Stimulated activated naive CD4-positive, alpha-beta T cell (primary cell): ENCODE measurements at places on chromosomes 6 and 20.

DNA sequence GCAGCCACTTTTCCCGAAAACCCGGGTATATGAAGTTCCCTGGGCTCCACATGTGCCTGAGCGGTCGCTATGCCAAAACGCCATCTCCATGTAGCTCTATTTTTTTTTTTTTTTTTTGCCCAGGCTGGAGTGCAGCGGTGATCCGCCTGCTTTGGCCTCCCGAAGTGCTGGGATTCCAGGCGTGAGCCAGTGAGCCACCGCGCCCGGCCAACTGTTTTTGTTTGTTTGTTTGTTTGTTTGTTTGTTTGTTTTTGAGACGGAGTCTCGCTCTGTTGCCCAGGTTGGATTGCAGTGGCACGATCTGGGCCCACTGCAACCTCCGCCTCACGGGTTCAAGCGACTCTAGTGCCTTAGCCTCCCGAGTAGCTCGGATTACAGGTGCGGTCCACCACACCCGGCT, 237.5 kb upstream of the IRAK1BP1 start:
- no peak for DNase-seq

GRCh38 chr6:129251669-129252376, 368.9 kb downstream of the LAMA2 start:
- DNase-seq = no peak

GRCh38 chr6:131861381-131861780, 53.6 kb downstream of the ENPP1 start:
- no peak for DNase-seq

GRCh38 chr20:44394702-44395460, 39.4 kb downstream of the HNF4A start:
- DNase-seq = no peak

DNA sequence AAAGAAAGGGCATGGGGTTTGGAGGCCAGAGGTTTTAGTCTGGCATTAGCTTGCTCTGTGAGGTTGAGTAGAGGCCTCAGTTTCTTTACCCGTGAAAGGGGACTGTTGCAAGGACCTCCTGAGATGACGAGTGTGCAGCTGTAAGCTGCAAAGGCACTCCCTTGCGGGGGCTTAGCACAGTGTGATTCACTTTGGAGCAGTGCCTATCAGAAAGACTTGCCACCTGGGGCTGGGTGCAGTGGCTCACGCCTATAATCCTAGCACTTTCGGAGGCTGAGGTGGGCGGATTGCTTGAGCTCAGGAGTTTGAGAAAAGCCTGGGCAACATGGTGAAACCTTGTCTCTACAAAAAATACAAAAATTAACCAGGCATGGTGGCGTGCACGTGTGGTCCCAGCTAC, 7.5 kb upstream of the BAK1 start:
- no peak for DNase-seq

DNA sequence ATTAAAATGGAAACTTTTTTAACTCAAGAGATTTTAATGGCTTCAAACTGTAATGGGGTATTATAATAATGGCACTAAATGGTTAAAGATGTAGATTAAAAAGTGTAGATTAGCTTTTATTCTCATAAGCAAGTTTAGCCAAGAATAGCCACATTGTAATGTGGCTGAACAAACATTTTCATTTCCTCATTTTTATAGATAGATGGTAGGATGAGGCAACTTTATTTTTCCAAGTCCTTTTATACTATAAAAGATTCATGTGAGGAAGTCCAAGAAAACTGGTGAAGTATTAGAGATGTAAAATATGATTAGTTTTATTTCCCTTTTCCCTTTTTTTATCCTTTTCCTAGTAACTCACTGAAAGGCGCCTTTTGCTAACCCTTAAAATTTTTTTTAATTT, 88.8 kb downstream of the ATRN start:
- no peak for DNase-seq

DNA sequence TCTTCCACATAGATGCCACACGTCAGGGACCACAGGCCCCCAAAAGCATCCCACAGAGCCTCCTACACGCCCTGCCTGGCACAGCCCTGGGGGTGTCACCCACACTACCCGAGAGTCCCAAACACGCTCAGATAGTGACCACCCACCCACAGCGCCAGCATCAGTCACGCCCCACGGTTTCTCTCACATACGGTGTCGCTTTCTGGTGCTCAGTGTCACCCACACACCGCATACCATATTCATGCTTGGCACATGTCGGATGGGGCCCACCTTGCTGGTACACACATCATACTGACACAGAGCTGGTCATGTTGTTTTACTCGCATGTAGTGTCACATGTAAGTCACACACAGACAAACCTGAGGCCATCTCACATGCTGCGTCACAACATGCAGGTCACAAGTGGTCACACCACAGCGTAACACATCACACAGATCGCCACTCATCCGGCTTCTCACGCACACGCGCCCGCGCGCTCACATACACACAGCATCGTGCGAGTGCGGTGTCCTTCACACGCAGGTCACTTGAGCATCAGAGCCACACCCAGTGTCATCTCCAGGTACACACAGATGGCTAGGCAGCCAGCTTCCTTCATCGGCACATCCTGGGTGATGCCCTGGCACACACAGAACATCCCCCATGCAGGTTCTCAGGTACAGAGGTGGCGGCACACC, 3.4 kb downstream of the TEAD3 start:
- no peak for DNase-seq
